ENCODE measurements at places on chromosomes 1 and 21.

GRCh38 chr1:28926629-28927265, 12.4 kb downstream of the EPB41 start:
- H3K27me3 ChIP-seq, result no peaks in the 10 kb centered on the region
- peak overlapping the region; percentile 92 for H3K27ac ChIP-seq
- H3K4me1 ChIP-seq, result peaks cover 29% of the 10 kb centered on the region
- peak overlapping the region; percentile 78 for H3K4me3 ChIP-seq

GRCh38 chr1:15975358-15975804, 520 bp downstream of the ZBTB17 start:
- H3K4me3 ChIP-seq, result peak overlapping the region; percentile 96
- peaks cover 38% of the 10 kb centered on the region for H3K4me1 ChIP-seq
- H3K27ac ChIP-seq, result peak overlapping the region; percentile 97
- H3K27me3 ChIP-seq, result no peaks in the 10 kb centered on the region
- peak; percentile 64 for DNase-seq
- peaks cover 34% of the 10 kb centered on the region for H3K36me3 ChIP-seq

- no peaks in the 10 kb centered on the region for H3K27me3 ChIP-seq
- H3K36me3 ChIP-seq, result no peaks in the 10 kb centered on the region
- H3K4me1 ChIP-seq, result no peaks in the 10 kb centered on the region
- no peak overlapping the region for H3K4me3 ChIP-seq
Observed at GRCh38 chr21:20737227-20737913, 260.8 kb upstream of the NCAM2 start.

- H3K27me3 ChIP-seq, result peaks cover 41% of the 10 kb centered on the region
- H3K4me3 ChIP-seq, result no peak overlapping the region
- no peaks in the 10 kb centered on the region for H3K4me1 ChIP-seq
- DNase-seq, result no peak
- H3K27ac ChIP-seq, result no peak overlapping the region
Observed at GRCh38 chr1:170634293-170634692, 29.6 kb upstream of the PRRX1 start.

DNA sequence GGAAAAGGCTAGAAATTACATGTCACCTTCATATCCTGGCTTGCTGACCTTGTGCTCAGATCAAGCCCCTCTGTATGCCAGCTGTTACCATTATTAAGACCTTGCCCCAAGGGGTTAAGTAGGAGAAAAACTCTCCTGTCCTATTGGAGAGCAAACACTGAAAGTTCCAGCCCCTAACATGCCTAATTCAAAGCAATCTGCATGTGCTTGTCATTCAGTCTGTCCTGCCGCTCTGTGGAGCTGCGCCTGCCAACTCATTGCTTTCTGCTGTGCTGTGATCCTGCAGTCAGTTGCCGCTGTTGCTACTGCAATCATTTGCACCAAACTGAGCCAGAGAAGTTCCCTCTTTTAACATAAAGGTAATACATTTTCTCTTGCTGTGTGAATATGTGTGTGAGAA, 113.4 kb downstream of the DISP1 start:
- H3K27ac ChIP-seq, result no peak overlapping the region
- no peak overlapping the region for H3K4me3 ChIP-seq
- no peaks in the 10 kb centered on the region for H3K4me1 ChIP-seq

- no peak for DNase-seq
- peaks cover 12% of the 10 kb centered on the region for H3K27me3 ChIP-seq
- no peaks in the 10 kb centered on the region for H3K36me3 ChIP-seq
- H3K4me1 ChIP-seq, result peaks cover 5% of the 10 kb centered on the region
Observed at GRCh38 chr1:116232989-116233514, 121.9 kb downstream of the MAB21L3 start.

DNA sequence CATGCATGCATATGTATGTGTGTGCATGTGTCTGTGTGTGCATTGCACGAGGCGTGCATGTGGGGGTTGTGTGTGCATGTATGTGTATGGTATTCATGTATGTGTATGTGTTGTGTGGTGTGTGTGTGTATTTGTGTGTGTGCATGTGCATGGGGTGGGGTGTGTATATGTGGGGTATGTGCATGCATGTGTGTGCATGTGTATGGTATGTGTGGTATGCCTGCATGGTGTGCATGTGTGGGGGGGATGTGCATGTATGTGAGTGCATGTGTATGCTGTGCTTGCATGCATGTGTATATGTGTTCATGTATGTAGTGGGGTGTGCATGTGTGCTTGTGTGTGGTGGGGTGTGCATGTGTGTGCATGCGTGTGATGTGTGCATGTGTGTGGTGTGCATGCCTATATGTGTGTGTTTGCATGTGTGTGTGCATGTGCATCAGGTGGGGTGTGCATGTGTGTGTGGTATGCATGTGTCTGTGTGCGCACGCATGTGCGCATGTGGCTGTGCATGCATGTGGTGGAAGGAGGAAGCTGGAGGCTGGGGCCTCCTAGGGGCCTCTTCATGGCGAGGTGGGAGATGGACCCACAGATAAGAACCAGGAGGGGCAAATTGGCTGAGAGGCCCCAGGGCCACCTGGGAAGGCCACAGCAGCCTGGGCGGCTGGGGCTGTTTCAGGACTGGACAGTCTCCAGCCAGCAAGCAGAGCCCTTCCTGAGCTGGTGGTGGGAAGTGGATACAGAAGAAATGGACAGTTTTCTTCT, 35.9 kb upstream of the ARF1 start:
- no peaks in the 10 kb centered on the region for H3K36me3 ChIP-seq
- H3K27ac ChIP-seq, result no peak overlapping the region
- DNase-seq, result no peak
- no peak overlapping the region for H3K4me3 ChIP-seq
- H3K27me3 ChIP-seq, result peaks cover 31% of the 10 kb centered on the region

- DNase-seq, result no peak
- no peaks in the 10 kb centered on the region for H3K4me1 ChIP-seq
- no peaks in the 10 kb centered on the region for H3K27me3 ChIP-seq
- no peak overlapping the region for H3K27ac ChIP-seq
- H3K4me3 ChIP-seq, result no peak overlapping the region
Observed at GRCh38 chr1:25451908-25452307, 21.2 kb downstream of the MACO1 start.

DNA sequence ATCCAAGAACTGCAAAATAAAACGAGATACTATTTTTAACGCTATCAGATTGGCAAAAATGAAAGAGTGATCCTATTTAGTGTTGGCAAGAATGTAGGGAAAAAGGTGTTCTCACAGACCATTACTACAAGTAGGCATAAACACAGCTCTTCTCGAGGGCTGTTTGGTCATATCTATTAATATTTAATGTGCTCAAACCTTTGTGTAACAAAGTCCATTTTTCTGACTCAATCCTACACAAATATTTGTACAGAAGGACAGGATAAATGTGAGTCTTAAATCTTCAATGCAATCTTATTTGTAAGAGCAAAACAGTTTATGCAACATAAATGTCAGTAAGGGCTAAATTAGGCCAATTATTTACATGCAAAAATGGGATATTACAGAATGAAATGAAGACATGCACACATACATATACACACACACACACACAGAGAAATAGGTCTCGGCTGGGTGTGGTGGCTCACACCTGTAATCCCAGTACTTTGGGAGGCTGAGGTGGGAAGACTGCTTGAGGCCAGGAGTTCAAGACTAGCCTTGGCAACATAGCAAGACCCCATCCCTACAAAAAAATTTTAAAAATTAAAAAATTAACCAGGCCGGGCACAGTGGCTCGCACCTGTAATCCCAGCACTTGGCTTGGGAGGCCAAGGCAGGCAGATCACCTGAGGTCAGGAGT, 17.7 kb downstream of the DHCR24 start:
- H3K4me1 ChIP-seq, result no peaks in the 10 kb centered on the region
- H3K27me3 ChIP-seq, result no peaks in the 10 kb centered on the region
- H3K27ac ChIP-seq, result no peak overlapping the region

GRCh38 chr1:10814976-10815857, 18.8 kb upstream of the CASZ1 start:
- peaks cover 29% of the 10 kb centered on the region for H3K27me3 ChIP-seq
- DNase-seq, result no peak
- no peak overlapping the region for H3K4me3 ChIP-seq
- peaks cover 2% of the 10 kb centered on the region for H3K36me3 ChIP-seq
- H3K4me1 ChIP-seq, result no peaks in the 10 kb centered on the region
- H3K27ac ChIP-seq, result no peak overlapping the region

GRCh38 chr21:38775733-38776132, 30.0 kb upstream of the ETS2 start:
- H3K36me3 ChIP-seq, result no peaks in the 10 kb centered on the region
- DNase-seq, result no peak
- H3K27me3 ChIP-seq, result peaks cover 19% of the 10 kb centered on the region
- H3K4me1 ChIP-seq, result peaks cover 7% of the 10 kb centered on the region

DNA sequence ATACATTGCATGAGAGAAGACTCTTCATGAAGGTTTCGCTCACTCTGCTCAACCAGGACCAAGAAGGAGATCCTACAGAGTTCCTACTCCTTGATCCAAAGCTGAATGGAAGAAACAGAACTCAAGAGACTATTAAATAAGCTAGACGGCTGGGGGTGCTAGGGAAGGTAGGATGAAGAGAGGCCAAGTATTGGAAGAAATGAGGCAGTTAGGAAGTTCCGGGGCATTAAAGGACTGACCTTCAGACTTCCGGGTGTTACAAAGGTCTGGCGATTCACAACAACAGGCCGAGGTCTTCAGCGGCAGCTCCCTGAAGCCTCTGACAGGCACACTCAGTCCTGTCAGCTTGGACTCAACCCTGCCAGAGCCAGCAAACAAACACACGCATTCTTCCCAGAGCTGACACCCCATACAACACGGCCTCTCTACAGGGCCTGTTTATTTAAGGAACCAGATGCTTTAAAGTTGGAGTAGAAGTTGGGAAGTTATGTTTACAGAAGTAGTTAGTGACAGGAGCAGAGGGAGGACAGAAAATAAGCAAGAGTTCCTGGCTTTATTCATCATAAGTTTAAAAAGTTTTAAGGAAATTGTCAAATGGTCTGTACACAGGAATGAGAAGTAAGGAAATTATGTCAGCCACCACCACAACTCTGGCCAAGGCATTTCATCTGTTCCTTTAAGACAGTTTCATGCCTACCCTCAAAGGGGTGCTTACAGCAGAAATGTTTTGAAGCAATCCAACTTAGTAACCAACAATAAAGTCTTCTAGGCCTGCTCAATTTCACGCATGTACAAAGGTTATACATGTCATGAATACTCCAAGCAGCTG, 4.7 kb downstream of the SORT1 start:
- H3K27ac ChIP-seq, result no peak overlapping the region

- peaks cover 4% of the 10 kb centered on the region for H3K36me3 ChIP-seq
- DNase-seq, result no peak
- no peaks in the 10 kb centered on the region for H3K27me3 ChIP-seq
- H3K4me1 ChIP-seq, result peaks cover 10% of the 10 kb centered on the region
- no peak overlapping the region for H3K27ac ChIP-seq
Observed at GRCh38 chr1:52571783-52572182, 18.9 kb upstream of the TUT4 start.

GRCh38 chr1:106680776-106681344, 375.6 kb upstream of the PRMT6 start:
- H3K36me3 ChIP-seq, result peaks cover 2% of the 10 kb centered on the region
- H3K4me1 ChIP-seq, result no peaks in the 10 kb centered on the region
- no peaks in the 10 kb centered on the region for H3K27me3 ChIP-seq
- no peak for DNase-seq
- no peak overlapping the region for H3K4me3 ChIP-seq

DNA sequence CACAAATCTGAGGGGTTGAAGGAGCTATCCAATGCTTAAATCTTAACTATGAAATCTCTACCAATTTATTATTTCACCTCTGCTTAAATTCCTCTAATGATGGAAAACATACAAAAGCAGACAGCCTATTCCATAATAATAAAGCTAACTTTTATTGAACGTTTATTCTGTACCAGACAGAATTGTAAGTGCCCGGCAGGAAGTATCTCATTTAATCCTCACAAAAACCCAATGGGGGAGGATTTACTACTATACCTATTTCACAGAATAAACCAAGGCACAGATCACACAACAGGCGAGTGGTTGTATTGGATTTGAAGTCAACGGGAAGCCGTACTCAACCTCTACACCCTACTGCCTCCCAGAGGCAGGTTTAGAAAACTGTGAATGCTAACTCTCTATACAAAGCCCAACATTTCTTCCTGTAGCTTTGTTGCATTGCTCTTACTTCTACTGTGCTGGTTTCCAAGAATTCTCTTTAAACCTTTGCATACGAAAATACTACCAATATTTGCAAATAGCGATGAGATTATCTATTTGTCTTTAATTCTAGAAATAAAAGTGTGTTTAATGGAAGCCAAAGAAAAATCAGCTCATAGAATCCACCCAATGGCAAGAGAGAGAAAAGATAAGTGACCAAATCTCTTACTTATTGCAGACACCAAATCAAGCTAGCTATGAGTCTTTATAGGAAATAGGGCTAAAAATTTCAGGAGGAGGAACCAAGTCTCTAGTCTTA, 33.5 kb upstream of the C1orf53 start:
- no peak overlapping the region for H3K27ac ChIP-seq
- H3K4me1 ChIP-seq, result peaks cover 3% of the 10 kb centered on the region
- no peaks in the 10 kb centered on the region for H3K36me3 ChIP-seq
- H3K27me3 ChIP-seq, result peaks cover 17% of the 10 kb centered on the region

DNA sequence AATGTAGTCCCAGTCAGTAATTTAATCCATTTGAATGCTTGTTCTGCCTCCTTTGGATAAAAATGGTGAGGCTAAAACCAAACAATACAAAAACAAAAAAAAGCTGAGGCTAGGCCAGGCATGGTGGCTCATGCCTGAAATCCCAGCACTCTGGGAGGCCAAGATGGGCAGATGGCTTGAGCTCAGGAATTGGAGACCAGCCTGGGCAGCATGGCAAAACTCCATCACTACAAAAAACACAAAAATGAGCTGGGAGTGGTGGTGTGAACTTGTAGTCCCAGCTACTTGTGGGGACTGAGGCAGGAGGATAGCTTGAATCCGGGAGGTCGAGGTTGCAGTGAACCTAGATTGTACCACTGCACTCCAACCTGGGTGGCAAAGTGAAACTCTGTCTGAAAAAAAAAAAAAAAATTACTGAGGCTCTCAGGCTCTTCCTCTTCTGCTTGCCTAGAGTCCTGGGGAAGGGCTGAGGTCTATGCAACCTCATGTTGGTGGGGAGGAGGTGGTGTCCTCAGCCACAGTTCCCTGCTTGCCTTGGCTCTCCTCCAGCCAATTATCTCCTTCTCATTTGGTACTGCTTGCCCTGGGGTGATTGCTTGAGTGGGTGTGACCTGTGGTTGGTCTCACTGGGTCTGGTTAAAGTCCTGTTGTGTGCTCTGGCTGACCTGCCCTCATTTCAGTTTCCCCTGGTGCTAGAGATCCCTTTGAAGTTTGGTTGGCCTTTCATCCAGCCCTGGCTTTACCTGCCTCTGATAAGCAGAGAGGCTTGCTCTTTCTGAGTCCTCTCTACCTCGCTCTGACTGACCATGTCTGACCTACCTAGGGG, 20.9 kb downstream of the S1PR1 start:
- H3K36me3 ChIP-seq, result no peaks in the 10 kb centered on the region
- H3K4me1 ChIP-seq, result peaks cover 56% of the 10 kb centered on the region
- peak overlapping the region; percentile 62 for H3K27ac ChIP-seq
- no peaks in the 10 kb centered on the region for H3K27me3 ChIP-seq

DNA sequence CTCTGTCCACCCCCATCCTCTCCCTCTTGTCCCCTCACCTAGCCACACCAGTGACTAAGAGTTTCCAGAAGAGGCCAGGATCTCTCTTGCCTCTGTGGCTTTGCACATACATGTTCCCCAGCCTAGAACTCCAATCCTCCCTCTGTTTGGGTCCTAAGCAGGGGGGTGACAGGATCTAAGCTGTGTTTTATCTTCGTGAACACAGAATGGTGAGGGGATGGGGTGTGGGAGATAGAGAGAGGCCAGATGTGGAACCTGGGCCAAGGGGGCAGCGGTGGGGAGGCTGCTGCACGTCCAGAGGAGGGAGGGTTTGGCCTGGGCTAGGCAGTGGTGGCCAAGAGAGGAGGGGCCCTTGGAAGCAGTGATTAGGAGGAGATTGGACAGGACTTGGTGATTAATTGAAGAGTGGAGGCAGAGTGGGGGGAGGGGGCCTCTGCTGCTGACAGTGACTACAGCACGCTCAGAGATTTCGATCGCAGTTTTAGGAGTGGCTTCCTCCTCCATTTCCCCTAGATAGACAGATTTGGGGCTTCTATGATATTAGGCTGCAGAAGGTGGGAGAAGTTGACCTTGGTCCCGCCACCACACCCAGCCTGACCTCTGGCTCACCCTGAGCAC, 17.1 kb upstream of the ADGRB2 start:
- peaks cover 18% of the 10 kb centered on the region for H3K27me3 ChIP-seq
- DNase-seq, result no peak
